AG08395 (cell line): ENCODE measurements at places on chromosomes 16 and 17.

- DNase-seq = peak; percentile 74
Measured at GRCh38 chr17:33674685-33675084, 381.6 kb upstream of the ASIC2 start.

- DNase-seq = no peak
Measured at GRCh38 chr17:83145358-83145738, 65.9 kb downstream of the METRNL start.

- DNase-seq = no peak
Measured at GRCh38 chr17:48025904-48026501, 11.6 kb downstream of the COPZ2 start.

DNA sequence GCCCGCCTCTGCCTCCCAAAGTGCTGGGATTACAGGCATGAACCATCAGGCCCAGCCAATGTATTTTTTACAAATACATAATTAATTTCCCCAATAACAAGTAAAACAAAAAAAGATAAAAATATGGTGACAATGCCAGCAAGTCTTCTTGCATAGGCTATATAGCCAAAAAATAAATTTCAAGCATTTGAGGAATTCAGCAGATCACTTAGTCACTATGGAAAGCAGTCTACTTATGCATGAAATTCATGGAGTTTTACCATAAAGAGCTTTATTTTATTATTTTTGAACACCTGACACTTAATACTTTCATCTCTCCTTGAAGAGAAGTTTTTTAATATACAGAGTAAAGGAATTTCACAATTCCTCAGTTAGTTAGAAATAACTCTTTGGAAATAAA, 56.4 kb downstream of the BRIP1 start:
- DNase-seq = no peak

DNA sequence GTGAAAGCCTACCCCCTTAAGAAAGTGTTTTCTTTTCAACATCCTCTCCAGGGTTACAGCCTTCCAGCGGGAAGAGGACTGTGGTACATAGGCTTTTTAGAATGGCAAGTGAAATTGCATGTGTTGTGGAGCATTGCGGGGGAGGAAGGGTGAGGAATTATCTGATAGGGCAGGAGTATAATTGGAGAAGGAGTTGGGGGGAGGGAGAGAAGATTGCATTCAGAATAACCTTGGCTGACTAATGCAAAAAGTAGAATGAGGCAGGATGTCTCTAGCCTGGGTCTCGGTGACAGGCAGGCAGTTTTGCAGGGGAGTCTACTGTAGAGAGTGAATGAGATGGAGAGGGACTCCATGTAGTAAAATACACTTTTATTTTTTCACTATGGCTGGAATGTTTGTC, 2.4 kb upstream of the CDH8 start:
- DNase-seq = no peak

- DNase-seq = no peak
Measured at GRCh38 chr17:37081287-37081686, 132.5 kb downstream of the AATF start.

DNA sequence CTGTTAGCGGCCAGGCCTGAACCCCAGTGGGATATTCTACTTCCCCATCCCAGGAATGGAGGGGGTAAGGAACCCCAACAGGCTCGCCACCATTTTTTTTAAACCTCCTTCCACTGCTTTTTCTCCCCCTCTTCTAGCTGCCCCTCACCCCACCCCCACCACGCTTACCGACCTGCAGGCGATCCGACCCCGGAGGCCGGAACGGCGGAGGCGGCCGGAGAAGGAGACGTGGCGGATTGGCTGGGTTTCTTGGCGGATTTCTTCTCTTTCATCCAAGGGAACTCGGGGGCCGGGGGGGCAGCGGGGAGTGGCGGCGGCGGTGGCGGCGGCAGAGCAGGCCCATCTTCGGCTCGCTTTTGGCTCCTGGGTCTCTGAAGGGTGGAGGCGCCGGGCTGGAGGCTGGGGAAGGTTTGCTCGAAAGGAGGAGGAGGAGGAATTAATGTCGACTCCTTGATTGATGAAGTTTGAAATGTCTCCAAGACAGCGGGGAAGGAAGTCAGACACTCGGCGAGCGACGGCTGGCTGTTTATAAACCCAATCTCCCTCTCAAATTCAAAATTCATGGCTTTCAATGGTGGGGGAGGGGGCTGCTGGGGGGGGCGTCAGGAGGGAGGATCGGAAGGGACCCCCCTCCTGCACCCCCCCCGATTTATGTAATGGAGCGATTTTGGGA, 424 bp downstream of the HOXB2 start:
- DNase-seq = peak; percentile 78

GRCh38 chr16:685967-686366, 1.8 kb upstream of the JMJD8 start:
- DNase-seq = peak; percentile 26

DNA sequence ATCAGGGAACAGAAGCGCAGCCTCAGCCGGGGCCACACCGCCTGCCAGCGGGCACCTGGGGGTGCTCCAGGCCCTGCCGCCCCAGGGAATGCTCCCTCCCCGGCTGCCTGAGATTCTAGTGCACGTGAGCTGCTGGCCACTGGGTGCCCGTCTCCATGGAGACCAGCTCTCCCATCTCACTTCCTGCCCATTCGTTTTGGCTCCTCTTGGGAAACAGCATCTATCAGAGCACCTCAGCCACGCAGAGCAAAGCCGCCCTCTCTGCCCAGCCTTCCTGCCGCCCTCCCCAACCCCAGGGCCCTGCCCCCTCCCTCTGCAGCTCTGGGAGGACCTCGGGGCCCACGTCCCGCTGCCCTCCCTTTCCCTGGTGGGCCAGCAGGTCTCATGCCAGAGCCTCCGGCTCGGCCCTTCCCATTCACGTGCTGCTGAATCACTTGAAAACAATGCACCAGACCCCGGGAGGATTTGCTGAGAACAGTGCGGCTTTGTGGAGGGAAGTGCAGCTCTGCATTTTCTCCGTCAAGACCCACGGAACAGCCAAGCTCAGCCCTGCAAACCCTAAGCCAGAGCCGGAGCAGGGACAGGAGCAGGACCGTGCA, 19.4 kb downstream of the CEP295NL start:
- DNase-seq = peak; percentile 95

GRCh38 chr16:84765616-84766580, 53.9 kb upstream of the CRISPLD2 start:
- DNase-seq = no peak

- no peak for DNase-seq
Measured at GRCh38 chr16:68076560-68076959, 8.6 kb upstream of the NFATC3 start.

- DNase-seq = peak; percentile 64
Measured at GRCh38 chr17:9436630-9437029, 139.0 kb downstream of the STX8 start.

DNA sequence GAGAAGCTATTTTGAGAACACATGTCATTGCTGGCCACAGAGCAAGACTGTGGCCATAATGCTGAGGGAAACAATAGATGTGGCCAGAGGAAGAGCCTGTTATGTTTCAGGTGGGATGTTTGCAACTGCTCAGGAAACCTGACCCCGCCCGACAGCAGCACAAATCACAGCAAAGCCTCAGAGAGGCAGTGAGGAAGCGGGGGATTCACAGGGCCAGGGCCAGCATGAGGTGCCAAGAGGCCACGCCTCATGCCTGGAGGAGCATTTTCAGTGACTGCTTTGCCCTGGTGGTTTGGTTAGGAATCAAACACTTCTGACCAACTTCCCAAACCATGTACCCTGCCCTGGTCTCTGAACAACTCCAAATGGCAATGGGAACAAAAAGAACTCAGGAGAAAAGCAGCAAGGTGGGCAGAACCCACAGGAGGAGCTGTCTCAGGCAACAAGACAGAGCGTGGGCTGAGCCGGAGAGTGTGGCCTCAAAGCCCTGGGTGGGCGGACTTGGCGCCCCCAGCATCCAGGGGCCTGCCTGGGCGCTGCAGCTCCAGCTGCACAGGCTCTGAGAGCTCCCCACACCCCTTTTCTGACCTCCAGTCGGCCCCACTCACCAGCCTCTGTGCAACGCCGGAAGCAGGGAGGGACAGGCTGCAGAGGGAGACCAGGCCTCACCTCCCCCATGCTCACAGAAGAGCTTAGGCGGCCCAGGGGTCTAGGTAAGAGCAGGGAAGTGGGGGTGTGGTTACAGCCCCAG, 20.6 kb downstream of the HIC1 start:
- DNase-seq = no peak

DNA sequence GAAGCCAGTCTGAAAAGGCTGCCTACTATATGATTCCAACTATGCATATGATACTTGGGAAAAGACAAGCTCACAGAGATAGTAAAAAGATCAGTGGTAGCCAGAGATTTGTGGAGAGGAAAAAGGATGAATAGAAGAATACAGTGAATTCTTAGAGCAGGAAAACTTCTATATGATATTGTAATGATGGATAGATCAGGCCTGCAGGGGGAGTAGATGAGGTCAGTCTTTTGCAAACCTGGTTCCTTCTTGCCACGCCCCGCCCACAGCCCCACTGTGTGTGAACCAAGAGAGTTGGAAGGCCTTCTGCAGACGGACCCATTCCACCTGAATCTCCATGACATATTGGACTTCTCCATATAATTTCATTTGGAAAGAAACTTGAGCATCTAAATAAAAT, 761 bp upstream of the CCL8 start:
- no peak for DNase-seq

DNA sequence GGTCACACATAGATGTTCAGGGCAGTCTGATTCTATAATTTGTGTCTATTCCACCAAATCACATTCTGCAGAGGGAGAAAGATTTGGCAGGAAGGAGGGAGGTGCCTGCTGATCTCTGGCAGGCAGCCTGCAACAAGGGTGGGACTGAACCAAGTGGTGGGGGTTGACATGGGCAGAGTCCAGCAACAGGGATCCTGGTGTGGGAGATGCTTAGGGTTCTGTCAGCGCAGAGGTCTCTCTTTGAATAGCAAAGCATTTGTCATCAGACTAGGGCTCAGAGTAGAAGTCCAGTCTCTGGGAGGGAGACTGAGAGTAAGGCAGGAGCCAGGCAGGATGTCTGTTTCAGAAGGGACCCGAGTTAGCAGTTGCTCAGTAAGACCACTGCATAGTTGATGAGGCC, 94.6 kb downstream of the UTP18 start:
- DNase-seq = no peak

GRCh38 chr17:71850812-71851211, 270.0 kb upstream of the SOX9 start:
- no peak for DNase-seq

DNA sequence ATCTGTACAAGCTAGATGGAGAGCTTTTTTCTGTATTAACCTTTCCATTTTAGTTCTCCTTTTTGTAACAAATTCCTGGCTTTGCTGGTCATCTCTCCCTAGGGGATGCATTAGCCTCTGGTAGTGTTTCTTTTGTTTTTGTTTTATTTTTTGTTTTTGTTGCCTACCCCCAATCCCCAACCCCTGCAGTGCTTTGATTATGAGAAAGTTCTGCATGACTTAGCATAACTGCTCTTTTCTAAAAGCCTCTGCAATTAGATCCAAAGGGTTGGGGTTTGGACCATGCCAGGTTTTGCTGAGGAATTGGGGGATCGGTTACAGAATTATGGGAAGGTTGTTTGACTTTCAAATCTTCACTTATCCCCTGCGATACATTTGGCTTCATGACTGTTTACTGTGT, 98.2 kb downstream of the ADAMTS18 start:
- DNase-seq = no peak

DNA sequence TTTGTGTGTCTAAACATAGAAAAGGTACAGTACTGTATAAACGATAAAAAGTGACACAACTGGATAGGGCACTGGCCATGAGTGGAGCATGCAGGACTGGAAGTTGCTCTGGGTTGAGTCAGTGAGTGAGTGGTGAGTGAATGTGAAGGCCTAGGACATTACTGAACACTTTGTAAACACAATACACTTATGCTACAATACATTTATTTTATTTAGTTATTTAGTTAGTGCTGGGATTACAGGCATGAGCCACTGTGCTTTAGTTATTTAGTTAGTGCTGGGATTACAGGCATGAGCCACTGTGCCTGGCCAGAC, 4.6 kb downstream of the CFAP20 start:
- DNase-seq = no peak

DNA sequence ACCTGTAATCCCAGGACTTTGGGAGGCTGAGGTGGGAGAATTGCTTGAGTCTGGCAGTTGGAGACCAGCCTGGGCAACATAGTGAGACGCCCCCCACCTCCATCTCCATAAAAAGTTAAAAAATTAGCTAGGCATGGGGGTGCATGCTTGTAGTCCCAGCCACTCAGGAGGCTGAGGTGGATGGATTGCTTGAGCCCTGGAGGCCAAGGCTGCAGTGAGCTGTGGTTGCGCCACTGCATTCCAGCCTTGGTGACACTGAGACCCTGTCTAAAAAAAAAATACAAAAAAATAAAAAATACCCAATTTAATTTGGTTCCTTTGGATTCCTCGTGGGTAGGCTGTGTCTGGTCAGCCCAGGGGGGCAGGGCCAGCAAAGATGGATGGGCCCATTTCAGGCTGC, 26.1 kb upstream of the TAC4 start:
- no peak for DNase-seq

DNA sequence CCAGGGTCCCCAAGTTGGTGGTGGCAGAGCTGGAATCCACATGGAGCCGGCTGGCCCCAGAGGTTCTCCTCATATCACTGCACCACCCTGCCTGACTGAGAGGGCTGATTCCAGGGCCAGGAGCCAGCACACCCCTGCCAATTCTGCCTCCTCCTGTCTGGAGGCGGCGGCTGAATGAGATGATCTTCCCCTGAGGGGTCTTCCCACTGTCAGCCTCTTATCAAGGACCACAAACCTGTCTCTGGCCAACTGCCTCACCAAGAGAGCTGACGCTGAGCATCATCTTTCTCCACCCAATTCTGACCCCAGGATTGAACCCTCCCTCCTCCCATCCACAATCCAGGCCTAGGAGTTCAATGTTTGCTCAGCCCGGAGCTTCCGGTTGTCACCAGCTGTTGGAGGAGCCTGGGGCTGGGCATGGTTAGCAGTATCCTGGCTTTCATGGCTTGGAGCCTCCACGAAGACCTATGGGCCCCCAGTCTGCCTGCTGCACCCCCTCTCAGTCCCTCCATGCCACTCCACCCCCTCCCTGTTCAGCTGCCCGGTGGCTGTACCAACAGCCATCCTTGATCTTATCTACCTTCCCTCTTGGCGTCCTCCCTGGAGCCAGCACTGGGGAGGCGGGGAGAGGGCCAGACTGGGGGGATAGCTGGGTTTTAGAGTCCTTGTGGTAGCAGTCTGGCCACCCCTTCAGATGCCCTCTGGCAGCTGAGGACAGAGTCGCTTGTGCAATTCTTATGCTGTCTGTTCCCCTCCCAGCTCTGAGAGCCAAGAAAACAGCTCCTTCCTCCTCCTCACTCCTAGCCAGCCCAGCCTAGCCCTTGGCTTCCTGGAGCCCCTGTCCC, 25.6 kb downstream of the ABCC3 start:
- DNase-seq = peak; percentile 35

DNA sequence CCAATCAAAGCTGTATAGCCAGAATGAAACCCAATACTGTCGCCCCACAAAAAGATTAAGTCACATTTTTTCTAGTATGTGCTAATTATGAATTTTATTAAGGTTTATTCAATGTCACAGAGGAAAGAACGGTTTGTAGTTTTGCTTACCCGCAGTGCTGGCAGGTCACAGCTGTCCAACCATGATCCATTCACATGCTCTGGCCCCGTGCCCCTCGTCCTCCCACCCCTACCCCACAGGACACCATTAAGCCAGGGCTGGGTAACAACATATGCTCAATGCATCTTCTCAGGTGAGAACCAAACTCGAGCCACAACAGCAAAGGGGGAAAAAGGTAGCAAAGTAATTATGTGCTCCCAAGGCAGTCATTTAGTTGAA, 589 bp upstream of the FBF1 start:
- no peak for DNase-seq

GRCh38 chr17:78723957-78724356, 58.1 kb downstream of the CYTH1 start:
- DNase-seq = no peak
